Heart right ventricle (tissue), 16 donors: ENCODE measurements at places on chromosomes 2 and 18.

- peak overlapping the region; percentile 98 for H3K27ac ChIP-seq
- H3K27me3 ChIP-seq: no peaks in the 10 kb centered on the region
- peak overlapping the region; percentile 80 for H3K4me3 ChIP-seq
- no peaks in the 10 kb centered on the region for H3K36me3 ChIP-seq
- no peak for DNase-seq
- peaks cover 44% of the 10 kb centered on the region for H3K4me1 ChIP-seq
Measured at GRCh38 chr2:19902216-19902740, 495 bp upstream of the TTC32 start.

DNA sequence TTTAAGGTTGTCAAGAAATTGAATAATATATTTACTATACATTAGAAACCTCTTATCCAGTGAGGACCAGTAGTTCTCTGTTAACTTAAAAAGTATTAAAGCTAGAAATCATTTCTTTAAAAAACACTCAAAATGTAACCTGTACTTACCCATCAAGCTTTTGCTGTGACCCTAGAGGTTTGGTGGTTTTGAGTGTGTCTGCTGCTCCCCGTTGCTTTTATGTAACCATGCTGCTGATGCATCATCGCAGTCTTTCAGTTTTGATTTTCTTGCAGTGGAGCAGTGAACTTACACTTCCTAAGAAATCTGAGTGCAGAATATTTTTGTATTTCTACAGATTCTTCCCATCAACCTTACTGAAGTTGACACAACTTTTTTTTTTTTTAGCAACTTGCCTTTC, 34.2 kb downstream of the MRPS9 start:
- H3K4me1 ChIP-seq: no peaks in the 10 kb centered on the region
- no peak overlapping the region for H3K27ac ChIP-seq
- H3K36me3 ChIP-seq: no peaks in the 10 kb centered on the region
- no peaks in the 10 kb centered on the region for H3K27me3 ChIP-seq

DNA sequence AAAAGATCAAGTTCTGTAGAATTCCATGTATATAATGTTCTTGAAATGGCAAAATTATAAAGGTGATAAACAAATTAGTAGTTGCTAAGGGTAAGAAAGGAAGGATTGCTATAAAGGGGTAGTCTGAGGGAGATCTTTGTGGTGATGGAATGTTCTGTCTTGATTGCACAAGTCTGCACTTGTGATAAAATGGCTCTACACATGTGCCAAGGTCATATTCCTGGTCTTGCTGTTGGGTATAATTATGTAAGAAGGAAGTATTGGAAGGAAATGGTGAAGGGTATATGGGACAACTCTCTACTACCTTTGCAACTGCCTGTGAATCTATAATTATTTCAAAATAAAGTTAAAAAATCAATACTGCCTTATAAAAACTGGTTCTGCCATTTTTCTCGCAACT, 15.3 kb downstream of the SGPP2 start:
- DNase-seq: no peak
- no peaks in the 10 kb centered on the region for H3K27me3 ChIP-seq
- no peaks in the 10 kb centered on the region for H3K36me3 ChIP-seq

GRCh38 chr2:135991861-135992260, 6.4 kb upstream of the DARS1 start:
- H3K36me3 ChIP-seq: no peaks in the 10 kb centered on the region
- no peaks in the 10 kb centered on the region for H3K4me1 ChIP-seq
- no peaks in the 10 kb centered on the region for H3K27me3 ChIP-seq
- no peak for DNase-seq

DNA sequence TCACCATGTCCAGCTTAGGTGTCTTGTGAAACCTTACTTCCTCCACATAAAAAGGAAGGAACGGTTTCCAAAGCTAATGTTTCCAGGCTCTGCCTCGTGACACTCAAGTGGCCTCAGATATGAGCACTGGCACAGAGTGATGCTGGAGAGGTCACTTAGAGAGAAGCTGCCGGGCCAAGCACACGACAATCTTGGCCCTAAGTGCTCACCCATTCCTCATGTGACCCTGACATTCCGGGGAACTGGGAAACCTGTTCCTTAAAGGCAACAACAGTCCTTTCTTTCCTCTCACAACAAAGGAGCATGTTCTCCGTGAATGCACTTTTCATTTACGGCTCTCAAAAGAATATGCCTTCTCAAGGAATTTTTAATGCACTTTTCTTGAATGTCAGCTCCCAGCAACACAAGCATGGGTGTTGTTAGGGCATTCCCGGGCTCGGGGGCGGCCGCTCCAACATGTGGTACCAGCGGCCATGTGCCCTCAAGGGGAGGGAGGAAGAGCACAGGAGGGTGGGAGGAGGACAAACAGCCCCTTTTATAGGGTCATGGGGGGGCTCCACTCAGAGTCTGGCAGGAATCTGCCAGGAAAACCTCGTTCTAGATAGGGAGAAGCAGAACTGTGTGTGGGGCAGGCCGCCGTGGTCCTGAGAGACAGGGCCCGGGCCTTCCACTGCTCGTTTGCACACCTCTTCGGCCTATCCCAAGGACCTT, 118.6 kb downstream of the MBP start:
- H3K4me1 ChIP-seq: peaks cover 37% of the 10 kb centered on the region
- H3K4me3 ChIP-seq: no peak overlapping the region
- H3K27ac ChIP-seq: peak overlapping the region; percentile 85
- DNase-seq: peak; percentile 48
- no peaks in the 10 kb centered on the region for H3K36me3 ChIP-seq
- H3K27me3 ChIP-seq: no peaks in the 10 kb centered on the region

DNA sequence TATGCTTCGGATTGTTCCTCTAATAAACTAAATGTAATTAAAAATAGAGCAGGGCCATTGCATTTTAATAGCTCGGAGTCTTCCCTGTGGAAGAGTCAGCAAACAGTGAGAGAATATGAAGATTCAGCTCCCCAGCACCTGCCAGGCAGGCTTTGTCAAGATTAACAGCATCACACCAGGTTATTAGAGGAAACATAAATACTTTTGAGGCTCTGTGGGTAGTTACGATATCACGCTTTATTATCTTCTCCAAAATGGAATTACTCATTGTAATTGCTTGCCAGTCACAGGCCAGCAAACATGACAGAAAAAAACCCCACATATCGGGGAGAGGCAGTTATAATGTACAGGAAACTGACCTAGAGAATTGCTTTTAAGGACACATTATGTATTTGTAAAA, 303.9 kb downstream of the CPS1 start:
- H3K27ac ChIP-seq: no peak overlapping the region
- no peak for DNase-seq
- no peaks in the 10 kb centered on the region for H3K4me1 ChIP-seq
- H3K36me3 ChIP-seq: no peaks in the 10 kb centered on the region
- no peaks in the 10 kb centered on the region for H3K27me3 ChIP-seq

GRCh38 chr2:146477383-146477782, 1367.4 kb upstream of the ACVR2A start:
- H3K36me3 ChIP-seq: no peaks in the 10 kb centered on the region
- no peak overlapping the region for H3K4me3 ChIP-seq
- H3K4me1 ChIP-seq: no peaks in the 10 kb centered on the region
- H3K27ac ChIP-seq: no peak overlapping the region
- DNase-seq: no peak

GRCh38 chr2:152585830-152586484, 131.3 kb downstream of the PRPF40A start:
- peaks cover 13% of the 10 kb centered on the region for H3K4me1 ChIP-seq
- no peak overlapping the region for H3K4me3 ChIP-seq
- H3K27ac ChIP-seq: no peak overlapping the region
- peaks cover 18% of the 10 kb centered on the region for H3K36me3 ChIP-seq
- no peaks in the 10 kb centered on the region for H3K27me3 ChIP-seq

GRCh38 chr2:100821911-100822265, 1.9 kb downstream of the NPAS2 start:
- H3K36me3 ChIP-seq: no peaks in the 10 kb centered on the region
- H3K27me3 ChIP-seq: no peaks in the 10 kb centered on the region
- DNase-seq: no peak
- H3K27ac ChIP-seq: peak overlapping the region; percentile 78
- peak overlapping the region; percentile 89 for H3K4me3 ChIP-seq

GRCh38 chr2:236849940-236850339, 235.7 kb upstream of the COPS8 start:
- no peak for DNase-seq
- H3K27me3 ChIP-seq: no peaks in the 10 kb centered on the region
- no peak overlapping the region for H3K4me3 ChIP-seq
- H3K27ac ChIP-seq: no peak overlapping the region
- no peaks in the 10 kb centered on the region for H3K36me3 ChIP-seq

DNA sequence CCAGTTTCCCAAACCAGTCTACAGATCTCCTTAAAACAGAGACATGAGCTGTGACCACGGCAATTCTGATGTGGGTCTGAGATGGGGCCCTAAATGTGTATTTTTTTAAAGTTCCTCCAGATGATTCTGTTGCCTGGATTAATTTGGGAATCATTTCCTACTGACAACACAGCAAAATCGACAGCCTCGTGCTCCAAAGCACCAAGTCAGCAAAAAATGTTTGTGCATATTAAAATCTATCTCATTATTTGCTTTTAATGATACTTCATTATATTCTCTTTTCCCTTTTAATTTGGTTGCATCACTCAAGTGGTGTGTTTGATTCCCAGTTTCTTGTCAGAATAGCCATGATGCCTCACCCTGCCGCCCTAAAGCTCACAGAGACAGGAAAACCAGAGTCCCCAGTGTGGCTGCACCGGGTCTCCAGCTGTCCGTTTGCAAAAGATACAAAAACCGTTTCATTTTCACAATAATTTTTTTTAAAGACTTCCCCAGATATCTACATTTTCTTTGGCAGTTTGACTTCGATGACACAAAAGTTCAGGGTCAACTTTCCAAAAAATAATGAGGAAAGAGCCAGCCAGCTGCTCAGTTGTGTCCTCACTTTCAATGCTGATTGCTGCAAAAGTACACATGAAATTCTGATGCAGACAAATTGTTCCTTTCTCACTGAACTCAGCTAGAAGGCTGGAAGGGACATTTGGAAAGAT, 443.2 kb upstream of the ID2 start:
- no peaks in the 10 kb centered on the region for H3K27me3 ChIP-seq
- H3K4me1 ChIP-seq: peaks cover 9% of the 10 kb centered on the region
- H3K36me3 ChIP-seq: no peaks in the 10 kb centered on the region

- no peak overlapping the region for H3K27ac ChIP-seq
- no peak overlapping the region for H3K4me3 ChIP-seq
- no peaks in the 10 kb centered on the region for H3K27me3 ChIP-seq
- peaks cover 3% of the 10 kb centered on the region for H3K4me1 ChIP-seq
Measured at GRCh38 chr2:86315084-86315483, 22.3 kb downstream of the REEP1 start.

- peak overlapping the region; percentile 97 for H3K27ac ChIP-seq
- H3K36me3 ChIP-seq: peaks cover 6% of the 10 kb centered on the region
- H3K4me1 ChIP-seq: peaks cover 61% of the 10 kb centered on the region
- peak overlapping the region; percentile 95 for H3K4me3 ChIP-seq
Measured at GRCh38 chr2:240565333-240566202, 2.7 kb upstream of the RNPEPL1 start.

- no peaks in the 10 kb centered on the region for H3K27me3 ChIP-seq
- no peak overlapping the region for H3K4me3 ChIP-seq
- H3K4me1 ChIP-seq: peaks cover 43% of the 10 kb centered on the region
- no peaks in the 10 kb centered on the region for H3K36me3 ChIP-seq
- no peak for DNase-seq
Measured at GRCh38 chr2:45242161-45242741, 233.0 kb upstream of the SIX2 start.

DNA sequence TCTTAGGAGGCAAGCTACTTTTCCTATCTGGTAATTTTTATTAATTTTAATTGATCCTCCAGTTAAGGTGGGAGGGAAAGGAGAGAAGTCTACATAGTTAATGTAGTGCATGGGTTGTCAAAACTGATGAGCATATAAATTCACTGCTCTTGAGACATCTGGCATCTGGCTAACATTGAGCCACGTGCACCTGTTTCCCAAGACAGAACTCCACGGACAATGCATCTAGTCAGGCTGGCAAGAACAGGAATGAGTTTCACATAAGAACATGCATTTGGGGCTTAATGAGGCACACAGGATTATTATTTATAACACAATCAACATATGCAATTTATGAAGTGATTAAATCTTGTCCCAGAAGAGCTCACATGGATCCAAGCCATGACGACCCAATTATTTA, 16.2 kb upstream of the RAB1A start:
- H3K27me3 ChIP-seq: no peaks in the 10 kb centered on the region
- no peaks in the 10 kb centered on the region for H3K36me3 ChIP-seq
- H3K4me1 ChIP-seq: no peaks in the 10 kb centered on the region
- no peak overlapping the region for H3K4me3 ChIP-seq

GRCh38 chr2:44938287-44939105, 3.0 kb upstream of the SIX3 start:
- H3K36me3 ChIP-seq: no peaks in the 10 kb centered on the region
- H3K27me3 ChIP-seq: peaks cover 100% of the 10 kb centered on the region
- H3K27ac ChIP-seq: no peak overlapping the region
- H3K4me1 ChIP-seq: peaks cover 50% of the 10 kb centered on the region

DNA sequence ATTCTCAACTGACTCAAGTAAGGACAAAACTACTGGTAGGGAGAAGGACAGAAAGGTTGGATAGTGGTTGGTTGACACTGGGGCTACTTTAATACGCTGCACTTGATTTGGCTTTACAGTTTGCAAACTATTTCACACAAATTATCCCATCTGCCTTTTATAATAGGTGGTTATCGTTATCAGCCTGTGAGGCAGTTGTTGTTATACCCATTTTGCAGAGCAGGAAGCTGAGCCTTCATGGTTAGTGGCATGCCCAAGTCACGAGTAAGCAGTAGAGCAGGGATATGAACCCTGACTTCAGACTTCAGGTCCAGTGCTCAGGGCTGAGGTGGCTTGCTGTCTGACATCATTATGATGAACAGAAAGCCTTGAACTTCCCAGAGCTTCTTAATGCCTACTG, 5.3 kb downstream of the CTIF start:
- H3K4me1 ChIP-seq: peaks cover 67% of the 10 kb centered on the region
- H3K4me3 ChIP-seq: no peak overlapping the region
- no peak for DNase-seq
- no peaks in the 10 kb centered on the region for H3K36me3 ChIP-seq
- no peak overlapping the region for H3K27ac ChIP-seq

- no peak for DNase-seq
- no peak overlapping the region for H3K4me3 ChIP-seq
- no peaks in the 10 kb centered on the region for H3K27me3 ChIP-seq
- no peak overlapping the region for H3K27ac ChIP-seq
- no peaks in the 10 kb centered on the region for H3K36me3 ChIP-seq
Measured at GRCh38 chr2:8043295-8043694, 638.6 kb upstream of the ID2 start.

DNA sequence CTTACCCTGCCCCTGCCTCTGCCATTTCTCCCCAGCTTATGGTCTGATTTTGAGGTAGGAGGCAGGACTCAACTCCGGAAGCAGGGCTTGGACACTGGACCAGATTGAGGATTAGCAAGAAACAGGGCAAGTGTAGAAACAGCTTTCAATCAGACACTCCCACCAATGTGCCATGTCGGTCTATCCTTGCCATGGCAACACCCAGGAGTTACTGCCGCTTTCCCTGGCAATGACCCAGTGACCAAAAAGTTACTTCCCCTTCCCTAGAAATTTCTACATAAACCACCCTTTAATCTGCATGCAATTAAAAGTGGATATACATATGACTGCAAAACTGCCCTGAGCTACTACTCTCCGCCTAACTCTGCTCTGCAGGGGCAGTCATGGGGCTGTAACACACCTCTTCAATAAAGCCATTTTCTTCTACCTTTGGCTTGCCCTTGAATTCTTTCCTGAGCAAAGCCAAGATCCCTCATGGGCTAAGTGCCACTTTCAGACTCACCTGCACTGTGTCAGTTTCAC, 156.7 kb downstream of the LPIN1 start:
- no peaks in the 10 kb centered on the region for H3K36me3 ChIP-seq
- H3K4me1 ChIP-seq: no peaks in the 10 kb centered on the region
- DNase-seq: no peak
- no peaks in the 10 kb centered on the region for H3K27me3 ChIP-seq
- H3K4me3 ChIP-seq: no peak overlapping the region
- no peak overlapping the region for H3K27ac ChIP-seq

- no peaks in the 10 kb centered on the region for H3K27me3 ChIP-seq
- H3K36me3 ChIP-seq: no peaks in the 10 kb centered on the region
- DNase-seq: no peak
- H3K4me1 ChIP-seq: peaks cover 36% of the 10 kb centered on the region
Measured at GRCh38 chr2:223460774-223461211, 141.4 kb downstream of the SCG2 start.
